Caudate nucleus (tissue), 63 donors: ENCODE measurements at places on chromosomes 4 and X.

DNA sequence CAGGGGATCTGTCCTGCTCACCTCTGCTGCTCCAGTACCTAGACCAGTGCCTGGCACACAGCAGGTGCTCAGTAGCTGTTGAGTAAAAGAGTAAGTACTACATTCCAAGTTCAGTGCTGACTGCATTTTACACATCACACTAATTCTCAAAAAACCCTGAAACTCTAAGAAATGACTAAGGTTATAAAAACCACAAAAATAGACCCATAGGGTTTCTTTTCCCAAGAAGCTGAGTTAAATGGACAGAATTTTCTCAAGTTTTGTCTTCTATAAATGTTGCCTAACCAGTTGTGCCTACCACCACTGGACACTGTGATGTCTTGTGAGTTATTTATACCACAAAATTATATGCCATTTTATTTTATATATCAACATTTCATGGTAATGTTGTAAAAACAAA, 78.9 kb upstream of the RXFP1 start:
- DNase-seq: no peak

- no peak for DNase-seq
Observed at GRCh38 chrX:11759172-11759460, 1.1 kb downstream of the MSL3 start.

GRCh38 chrX:48992341-48992740, 9.7 kb downstream of the GRIPAP1 start:
- DNase-seq: no peak

- DNase-seq: no peak
Observed at GRCh38 chr4:145351922-145352321, 129.7 kb upstream of the SMAD1 start.

- DNase-seq: no peak
Observed at GRCh38 chr4:138114434-138114833, 127.7 kb downstream of the SLC7A11 start.

- DNase-seq: no peak
Observed at GRCh38 chr4:92455951-92456350, 152.2 kb downstream of the GRID2 start.

GRCh38 chr4:70399319-70399718, 1.6 kb downstream of the OPRPN start:
- no peak for DNase-seq
